ENCODE measurements at places on chromosomes 6 and 20.

DNA sequence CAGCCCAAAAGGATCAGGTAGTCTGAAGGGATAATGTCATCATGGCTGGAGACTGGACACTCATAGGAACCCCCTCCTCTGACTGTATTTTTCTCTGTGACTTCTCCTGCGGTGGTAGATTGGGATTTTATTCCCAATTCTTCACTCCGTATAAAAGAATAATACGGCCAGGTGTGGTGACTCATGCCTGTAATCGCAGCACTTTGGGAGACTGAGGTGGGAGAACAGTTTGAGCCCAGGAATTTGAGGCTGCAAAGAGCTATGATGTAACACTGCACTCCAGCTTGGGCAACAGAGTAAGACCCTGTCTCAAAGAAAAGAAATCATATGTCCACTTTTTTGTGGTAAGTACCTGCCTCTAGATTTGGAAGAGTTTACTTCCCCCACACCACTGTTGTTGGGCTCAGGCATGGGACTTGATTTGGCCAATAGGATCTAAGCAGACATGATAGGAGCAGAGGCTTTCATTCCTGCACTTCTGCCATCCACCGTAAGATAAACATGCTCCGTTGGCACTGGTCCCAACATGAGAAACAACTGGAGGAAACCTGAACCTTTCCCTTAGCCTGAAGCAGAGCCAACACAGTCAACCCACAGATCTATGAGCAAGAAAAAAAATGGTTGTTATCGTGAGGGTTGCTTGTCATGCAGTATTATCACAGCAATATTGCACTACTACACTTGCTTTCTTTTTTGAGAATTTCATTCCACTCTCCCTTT is 82.0 kb downstream of the JPH2 start:
- DNase-seq: no peak

DNA sequence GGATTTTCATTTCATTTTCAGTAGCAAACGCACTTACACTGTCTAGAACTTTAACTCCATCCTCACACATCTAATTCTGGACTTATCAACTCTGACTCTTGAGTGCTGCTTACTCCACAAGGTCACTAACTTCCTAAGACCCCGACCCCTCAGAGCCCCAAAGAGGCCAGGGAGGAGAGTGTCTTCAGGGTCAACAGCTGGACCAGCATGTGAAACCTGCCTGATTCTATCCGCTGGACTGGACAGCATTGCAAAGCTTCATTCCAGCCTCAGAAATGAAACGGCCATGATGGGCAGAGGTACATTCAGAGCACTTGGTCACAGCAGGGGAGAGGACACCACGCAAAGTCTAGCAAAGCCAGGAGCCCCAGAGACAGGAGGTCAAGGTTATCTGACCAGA is 9.1 kb downstream of the RNASET2 start:
- no peak for DNase-seq

DNA sequence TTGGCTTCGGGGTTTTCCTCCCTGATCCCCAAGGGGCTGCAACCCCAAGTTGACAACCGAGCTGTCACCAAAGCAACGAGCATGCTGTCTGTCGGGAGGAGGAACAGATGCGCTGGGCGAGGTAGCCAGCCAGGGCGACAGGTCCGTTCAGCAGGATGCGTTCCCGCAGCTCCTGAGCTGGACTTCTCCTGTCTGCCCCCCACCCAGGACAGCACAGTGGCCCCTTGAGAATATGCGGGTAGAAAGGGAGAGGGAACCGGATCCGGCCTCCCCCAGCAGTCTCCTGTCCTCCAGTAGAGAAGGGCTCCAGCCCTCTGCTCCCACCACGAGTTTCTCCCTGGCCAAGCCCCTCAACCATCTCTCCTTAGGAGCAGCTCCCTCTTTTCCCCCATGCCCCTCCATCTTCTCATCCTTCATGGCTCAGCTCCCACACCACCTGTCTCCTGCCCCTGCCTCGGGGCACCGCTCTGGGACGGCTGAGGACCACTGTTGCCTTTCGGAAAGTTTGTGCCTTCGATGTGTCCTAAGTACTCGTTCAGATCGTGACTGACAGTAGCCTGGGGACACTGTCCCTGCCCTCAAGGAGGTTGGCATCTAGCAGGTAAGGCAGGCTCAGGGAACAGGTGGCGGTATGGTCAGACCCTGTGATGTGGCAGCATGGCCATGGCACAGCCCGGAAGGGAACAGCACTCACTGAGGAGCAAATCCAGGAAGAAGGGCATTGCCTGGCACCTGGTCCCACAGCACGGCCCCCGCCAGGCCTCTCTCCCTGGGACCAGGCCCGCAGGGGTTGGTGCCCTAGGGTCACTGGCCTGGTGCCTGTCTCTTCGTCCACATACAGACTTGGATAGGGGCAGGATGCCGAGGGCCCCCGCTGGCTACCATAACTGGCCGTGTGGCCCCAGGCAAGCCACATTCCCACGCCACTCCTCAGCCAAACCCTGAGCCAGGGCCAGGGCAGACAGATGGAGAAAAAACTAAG is 96.3 kb downstream of the ASXL1 start:
- DNase-seq: no peak

DNA sequence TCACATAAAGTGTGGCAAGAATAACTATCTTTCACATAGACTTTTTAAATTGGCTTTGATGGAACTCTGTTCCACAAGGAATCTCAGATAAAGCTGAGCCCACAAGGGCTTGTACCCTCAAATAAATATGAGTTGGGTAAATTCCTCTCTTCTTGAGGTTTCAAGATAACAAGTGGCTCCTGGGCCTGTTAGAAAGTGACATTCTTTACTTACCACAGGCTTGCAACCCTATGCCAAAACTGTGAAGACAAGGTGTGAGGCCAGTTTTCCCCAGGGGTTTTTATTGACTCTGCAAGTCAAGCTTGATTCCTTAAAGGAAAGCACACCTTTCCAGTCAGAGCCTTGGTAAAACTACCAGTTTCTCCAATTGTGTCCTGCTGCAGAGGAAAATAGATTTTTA is 664.8 kb upstream of the GJE1 start:
- DNase-seq: no peak

DNA sequence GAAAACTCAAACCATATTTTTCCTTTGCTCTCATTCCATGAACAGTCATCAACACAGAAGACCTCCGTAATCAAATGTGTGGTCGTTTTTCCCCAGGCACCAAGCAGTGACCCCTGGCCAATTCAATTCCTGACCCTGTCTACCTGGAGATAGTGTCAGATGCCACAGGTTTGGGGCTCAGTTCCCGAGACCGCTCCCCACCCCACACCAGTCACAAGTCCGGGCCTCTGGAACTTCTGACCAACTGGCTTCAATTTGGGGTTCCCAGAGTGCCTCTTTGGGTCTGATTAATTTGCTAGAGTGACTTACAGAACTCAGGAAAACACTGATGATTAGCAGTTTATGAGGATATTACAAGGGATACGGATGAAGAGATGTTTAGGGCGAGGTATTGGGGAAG is 6.0 kb downstream of the IGF2R start:
- DNase-seq: no peak

DNA sequence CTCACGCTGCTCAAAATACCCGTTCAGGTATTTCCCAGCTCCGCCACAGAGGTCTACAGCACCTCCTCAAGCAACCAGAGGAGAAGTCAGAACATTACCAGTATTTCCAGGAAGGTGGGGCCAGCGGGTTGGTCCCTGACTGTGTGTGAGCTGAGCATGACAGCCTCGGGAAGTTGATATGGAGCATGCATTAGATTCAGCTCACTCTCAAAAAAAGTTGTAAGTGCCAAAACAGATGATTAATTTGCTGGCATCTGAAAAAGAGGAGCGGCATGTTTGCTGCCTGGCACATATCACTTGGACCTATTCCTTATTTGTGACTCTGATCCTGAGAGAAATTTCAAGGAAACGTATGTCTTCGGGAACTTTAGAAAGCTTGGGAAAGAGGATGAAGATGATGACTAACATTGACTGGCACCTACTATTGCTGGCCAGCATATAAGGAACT is 32.3 kb downstream of the ELOVL2 start:
- no peak for DNase-seq

DNA sequence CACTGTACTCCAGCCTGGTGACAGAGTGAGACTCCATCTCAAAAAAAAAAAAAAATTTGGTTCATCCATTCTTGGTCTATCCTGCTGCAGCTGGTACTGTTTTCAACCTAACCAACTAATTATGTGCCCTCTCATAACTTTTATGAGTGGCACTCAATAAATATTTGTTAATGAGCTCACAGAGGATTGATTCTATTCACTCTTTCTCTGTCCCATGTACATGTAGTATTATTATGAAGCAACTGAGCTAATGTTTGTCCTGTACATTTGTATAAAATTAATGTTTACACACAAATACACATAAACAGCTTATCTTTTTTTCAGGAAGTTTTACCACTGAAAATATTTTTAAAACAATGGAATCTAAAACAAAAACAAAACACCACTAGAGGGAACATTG is 10.1 kb downstream of the RIPOR2 start:
- no peak for DNase-seq

DNA sequence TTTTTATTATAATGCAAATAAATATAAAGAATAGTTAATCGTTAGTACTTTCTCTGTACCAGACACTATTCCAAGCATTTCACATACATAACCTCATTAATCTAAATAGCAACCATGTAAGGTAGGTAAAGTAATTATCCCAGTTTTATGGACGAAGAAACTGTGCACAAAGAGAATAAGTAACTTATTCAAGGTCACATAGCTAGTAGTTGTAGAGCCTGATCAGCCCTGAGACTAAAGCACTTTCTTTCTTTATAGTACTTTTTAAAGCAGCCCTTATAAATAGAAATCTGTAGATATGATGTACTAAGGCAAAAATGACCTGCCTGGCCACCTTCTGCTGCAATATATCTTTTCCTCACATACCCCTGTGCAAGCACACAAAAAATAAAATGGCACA is 104.8 kb downstream of the MYO6 start:
- DNase-seq: no peak

DNA sequence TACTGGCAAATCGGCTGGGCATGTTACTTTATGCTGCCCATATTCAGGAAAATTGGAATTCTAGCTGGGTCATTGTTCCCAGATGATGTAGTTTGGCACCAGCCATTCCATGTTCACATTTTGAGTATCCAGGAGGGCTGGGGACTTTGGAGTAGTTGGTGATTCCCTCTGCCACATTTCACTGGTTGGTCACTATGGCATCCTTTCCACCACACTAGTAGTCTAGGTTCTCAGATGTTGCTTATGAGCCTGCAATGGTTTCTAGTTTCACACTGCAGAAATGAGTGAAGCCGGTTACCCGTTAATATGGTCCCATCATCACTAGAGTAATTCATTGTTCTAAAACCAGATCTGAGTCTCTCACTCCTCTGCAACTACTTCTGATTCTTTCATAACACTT is 4.6 kb downstream of the PTPN1 start:
- DNase-seq: no peak

DNA sequence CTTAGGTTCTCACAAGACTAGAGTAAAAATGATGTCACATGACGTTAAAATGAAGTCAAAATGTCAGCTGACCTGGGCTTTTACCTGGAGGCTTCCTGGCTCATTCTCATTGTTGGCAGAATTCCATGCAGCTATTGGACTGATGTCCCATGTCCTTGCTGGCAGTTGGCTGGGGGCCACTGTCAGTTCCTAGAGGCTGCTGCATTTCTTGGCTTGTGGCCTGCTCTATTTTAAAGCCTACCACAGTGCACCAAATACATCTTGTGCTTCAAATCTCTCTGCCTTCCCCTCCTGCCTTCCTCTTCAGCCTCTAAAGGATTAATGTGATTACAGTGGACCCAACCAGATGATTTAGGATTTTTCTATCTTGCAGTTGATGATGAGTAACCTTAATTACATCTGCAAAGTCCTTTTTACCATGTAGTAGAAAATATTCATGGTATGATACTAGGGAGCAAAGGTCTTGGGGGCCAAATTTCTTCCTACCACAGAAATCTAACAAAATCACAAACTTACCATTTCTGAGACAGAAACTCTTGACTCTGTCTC is 81.9 kb downstream of the FIG4 start:
- no peak for DNase-seq

DNA sequence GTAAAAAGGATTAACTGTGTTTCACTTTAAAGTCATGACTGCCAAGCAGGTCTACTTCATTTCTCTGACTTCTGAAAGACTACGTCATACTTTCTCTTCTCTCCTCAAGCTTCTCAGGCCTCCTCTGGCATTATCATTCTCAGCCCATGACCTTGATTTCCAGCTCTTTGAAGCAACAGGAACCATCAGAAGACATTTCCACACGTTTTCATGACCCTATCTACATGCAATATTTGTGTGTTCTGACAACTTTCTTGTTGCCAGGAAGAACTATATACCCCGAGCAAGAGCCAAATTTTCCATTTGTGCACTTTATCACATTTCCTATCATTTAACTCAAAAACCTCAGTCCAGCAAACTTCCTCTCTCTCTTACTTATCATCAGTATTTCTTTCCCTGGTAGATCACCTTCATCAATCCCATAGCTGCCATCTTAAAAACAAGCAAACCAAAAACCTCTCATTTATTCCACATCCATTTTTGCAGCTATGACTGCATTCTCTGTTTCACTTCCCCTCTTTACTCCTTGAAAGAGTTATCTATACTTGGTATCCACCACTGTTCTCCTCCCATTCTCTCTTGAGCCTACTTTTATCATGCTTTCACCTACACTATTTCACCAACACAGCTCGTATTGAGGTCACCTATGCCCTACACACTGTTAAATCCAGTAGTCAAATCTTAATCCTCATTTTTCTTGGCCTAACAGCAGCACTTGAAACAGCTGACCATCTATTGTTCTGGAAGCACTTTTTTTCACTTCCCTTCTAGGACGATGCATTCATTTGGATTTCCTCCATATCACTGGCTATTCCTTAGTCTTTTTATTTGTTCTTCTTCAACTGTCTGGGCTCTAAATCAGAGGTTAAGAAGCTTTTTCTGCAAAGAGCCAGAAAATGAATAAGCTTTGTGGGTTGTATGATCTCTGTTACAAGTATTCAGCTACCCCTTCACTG is 47.1 kb downstream of the STX7 start:
- DNase-seq: no peak

DNA sequence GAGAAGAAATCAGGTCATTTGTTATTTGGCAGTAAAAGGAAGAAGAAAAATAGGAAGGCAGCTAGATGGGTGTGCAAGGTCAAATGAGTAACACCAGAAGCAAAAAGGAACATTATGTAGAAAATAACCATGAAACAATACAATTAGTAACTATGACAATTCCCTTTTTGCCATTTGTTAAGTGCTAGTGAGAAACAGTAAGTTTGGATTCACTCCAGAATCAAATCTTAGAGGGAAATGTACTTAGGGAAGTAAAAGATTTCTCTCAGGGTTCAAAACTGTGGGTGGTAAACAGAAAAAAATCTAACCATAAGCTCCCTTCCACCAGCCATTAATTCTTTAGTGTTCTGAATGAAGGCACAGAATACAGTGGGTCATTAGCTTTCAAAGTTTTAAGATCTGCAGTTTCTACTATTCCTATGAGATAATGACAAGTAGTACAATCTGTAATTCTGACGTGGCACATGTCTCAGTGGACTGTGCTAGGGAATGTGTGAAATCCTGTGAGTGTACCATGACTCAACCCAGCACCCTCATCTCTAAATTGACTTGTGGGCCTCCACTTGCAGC is 17.1 kb downstream of the REPS1 start:
- no peak for DNase-seq

DNA sequence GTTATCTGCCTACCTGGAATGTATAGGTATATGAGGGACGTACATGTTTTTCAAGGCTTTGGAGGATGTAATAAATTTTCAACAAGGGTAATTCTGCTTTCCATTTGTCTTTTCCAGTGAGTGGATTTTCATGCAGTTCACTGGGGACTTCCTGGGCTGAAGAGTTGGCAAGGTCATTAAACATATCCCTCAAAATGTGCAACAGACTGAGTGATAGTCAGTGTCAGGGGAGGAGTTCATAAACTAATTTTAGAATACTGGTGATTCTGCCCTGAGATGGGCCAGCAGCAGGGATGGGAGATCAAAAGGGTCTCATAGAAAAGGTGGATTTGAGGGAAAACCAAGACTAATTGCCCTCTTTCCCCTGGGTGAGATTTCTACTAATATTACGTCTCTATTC is 122.3 kb upstream of the CLDN20 start:
- DNase-seq: no peak
